ENCODE measurements at places on chromosomes 12 and 14.

DNA sequence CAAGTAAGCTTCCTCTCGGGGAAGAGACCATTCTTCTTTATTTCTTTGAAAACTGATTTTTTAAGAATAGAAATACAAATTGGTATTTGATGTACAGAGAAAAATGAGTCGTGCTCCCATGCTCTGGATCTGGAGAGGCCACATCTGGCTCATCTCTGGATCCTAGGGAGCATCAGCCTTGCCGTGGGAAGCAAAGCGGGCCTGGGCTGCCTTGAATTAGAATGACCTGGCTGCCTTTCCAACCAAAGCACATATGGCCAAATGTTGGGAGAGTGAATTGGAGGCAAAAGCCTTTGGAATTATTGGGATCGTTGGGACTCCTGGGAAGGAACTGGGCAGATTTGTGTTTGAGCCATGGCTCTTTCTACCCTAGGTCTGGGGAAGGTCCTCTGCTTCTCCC lies 80.0 kb downstream of the SLC25A47 start:
- DNase-seq: no peak

GRCh38 chr14:65600742-65601141 lies 188.2 kb downstream of the FUT8 start:
- DNase-seq: no peak

DNA sequence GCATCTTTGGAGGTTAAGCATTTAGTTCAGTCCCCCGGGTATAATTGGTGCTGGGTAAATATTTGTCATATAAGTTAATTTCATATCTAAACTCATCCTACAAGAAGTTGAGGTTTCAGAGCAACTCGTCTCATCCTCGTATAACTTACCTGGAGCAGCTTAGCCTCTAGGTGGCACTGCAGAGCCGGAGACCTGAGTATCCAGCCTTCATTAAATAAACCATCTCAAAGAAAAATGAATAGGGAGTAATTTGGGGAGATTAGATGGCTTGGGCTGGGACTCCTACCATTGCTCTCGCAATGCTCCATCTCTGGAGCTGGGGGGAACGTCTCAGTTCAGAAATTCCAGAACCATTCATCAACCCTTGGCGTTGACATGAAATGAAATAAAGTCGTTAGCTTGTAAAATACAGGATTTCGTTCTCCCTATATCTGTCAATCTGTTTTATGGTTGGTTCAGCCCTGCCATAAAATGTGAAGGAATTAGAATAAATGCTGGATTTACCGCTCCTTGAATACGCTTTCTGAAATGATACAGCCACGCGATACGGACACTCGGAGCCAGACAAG lies 122.9 kb upstream of the TMEM132D start:
- no peak for DNase-seq

- no peak for DNase-seq
These were observed 48.4 kb downstream of the CACNA2D4 start for GRCh38 chr12:1870086-1870485.

DNA sequence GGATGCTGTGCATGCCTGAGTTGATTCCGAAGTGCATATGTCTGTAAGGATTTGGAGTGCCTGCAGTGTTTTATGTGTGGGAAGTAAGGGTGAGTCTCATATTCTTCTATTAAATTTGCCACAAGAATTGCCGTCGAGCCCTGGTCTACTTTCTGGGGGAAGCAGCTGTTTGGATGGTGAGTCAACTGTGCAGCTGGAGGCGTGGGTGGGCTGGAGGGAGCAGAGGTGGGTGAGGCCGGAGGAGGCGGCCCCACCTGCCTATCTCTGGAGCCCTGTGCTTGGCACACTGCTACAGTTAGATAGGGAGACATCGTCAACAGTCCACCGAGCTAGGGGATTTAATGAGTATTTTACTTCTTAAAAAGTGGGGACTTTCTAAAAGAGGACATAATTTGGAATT lies 9.7 kb downstream of the GLRX5 start:
- no peak for DNase-seq

DNA sequence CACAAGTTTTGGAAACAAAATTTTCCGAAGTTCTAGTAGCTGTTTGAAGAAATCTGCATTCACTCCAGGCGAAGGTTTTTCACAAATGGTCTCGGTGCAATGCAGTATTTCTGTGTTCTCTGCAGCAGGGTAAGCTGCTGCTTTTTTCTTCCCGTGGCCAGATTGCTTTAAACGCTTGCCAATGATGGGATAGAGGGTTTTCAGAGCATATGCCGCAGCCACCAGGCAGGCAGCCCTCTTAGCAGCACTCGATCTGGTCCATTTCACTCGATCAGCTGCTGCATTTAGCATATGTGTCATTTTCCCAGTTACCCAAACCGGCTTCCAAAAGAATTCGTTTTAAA lies 315 bp downstream of the ABCD2 start:
- DNase-seq: peak; percentile 29

DNA sequence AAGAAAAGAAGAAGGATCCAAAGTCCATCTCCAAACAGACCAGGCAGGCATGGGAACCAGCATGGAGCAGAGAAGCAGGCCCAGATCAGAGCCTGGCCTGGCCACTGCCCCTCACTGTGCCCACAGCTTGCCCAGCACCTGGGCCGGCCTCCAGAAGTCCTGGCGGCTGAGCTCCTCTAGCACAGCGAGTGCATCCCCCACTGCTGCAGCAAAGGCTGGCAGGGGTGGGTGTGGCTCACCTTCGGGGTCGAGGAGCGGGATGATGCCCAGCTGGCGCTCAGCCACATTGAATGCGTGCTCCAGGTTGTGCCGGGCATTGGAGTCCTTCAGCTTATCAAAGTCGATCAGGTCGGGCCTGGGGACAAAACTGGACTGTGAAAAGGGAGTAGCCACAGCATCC lies 78.7 kb downstream of the SPTB start:
- no peak for DNase-seq

- no peak for DNase-seq
These were observed 143.9 kb downstream of the SYNE2 start for GRCh38 chr14:63996625-63997220.

GRCh38 chr14:23763394-23763793 lies 127.2 kb downstream of the DHRS2 start:
- no peak for DNase-seq

GRCh38 chr12:19925841-19926240 lies 442.5 kb upstream of the PDE3A start:
- no peak for DNase-seq
